ENCODE measurements at places on chromosomes 5 and 9. TPM values are rescaled to one million over a fixed set of nuclear protein-coding genes. Genes with fewer than 3 reads are reported as not detected.
A peak's percentile ranks its signal among the peaks of the same experiment; 100 is the strongest.

Gene CLINT1
- 111 TPM for total RNA-seq

Gene ANXA2R
- total RNA-seq, result 38.7 TPM

Gene PCDHGA7
- not detected for total RNA-seq

Gene MSX2
- 0.79 TPM for total RNA-seq

Gene CFAP77
- total RNA-seq, result not detected

Gene F2RL2
- not detected for total RNA-seq

DNA sequence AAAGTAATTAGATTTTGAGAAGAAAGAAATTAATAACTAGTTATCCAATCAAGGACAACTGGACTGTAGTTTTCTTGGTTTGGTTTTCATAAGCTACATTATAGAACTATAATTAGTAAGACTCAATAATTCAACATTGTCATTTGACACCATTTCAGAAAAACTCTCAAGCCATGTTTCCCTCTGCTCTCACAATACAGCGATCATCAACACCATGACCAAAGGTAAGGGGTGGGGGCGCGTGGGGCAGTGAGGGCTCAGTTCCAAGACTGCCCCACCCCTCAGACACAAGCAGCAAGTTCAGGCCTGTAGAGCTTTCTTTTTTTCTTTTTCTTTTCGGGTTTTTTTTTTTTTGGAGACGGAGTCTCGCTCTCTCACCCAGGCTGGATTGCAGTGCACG, 6.4 kb downstream of the CMBL start:
- DNase-seq, result no peak

GRCh38 chr5:1764606-1764960, 35.1 kb downstream of the MRPL36 start:
- DNase-seq, result no peak

- peak; percentile 4 for DNase-seq
Measured at GRCh38 chr5:102561894-102562760, 63.3 kb upstream of the SLCO6A1 start.

GRCh38 chr5:72687288-72687687, 129.2 kb upstream of the TNPO1 start:
- DNase-seq, result no peak

GRCh38 chr9:114606597-114607207, 4.4 kb upstream of the TMEM268 start:
- DNase-seq, result no peak

DNA sequence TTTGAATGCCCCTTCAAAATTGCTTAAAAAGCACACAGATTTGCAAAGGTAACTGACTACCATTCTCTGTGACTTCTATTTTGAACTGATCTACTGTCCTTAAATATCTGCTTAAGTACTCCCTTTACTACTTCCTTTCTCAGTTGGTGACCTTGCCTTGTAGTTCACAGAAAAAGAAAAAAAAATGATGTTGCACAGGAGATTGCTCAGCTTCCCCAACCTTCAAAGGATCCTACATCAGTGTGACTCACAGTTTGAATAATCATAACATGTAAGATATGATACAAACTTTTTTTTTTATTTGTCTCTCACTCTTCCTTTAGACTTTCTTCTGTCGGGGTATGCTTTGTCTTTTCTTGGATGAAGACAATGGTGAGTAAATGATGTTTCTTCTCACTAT, 1029.6 kb downstream of the CDH12 start:
- DNase-seq, result no peak

DNA sequence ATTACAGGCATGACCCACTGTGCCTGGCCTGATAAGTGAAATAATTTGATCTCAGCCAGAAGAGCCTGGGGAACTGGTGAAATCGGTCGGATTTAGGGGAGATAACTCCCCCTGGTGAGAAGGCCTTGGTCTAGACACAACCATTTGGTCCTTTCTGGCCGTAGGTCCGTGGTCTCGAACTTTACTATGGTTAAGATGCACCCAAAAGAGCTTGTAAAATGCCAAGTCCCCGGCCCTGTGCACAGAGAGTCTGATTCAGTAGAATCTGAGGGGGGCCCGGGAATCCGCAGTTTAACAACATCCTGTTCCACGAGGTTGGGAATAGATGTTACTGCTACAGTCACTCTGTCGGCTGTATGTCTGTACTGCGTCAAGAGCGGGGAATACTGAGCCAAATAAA, 140.7 kb downstream of the C9orf50 start:
- no peak for DNase-seq

- no peak for DNase-seq
Measured at GRCh38 chr5:41863871-41864486, 6.2 kb downstream of the OXCT1 start.

Data from CD4-positive, CD25-positive, alpha-beta regulatory T cell (primary cell).